ENCODE measurements at places on chromosomes 3 and 15. TPM values are rescaled to one million over a fixed set of nuclear protein-coding genes. Genes with fewer than 3 reads are reported as not detected.

- no peaks in the 10 kb centered on the region for H3K27me3 ChIP-seq
- no peaks in the 10 kb centered on the region for H3K36me3 ChIP-seq
- peak overlapping the region; percentile 97 for H3K27ac ChIP-seq
- peaks cover 27% of the 10 kb centered on the region for H3K4me1 ChIP-seq
- no peak for DNase-seq
Observed at GRCh38 chr3:44339181-44340057, 853 bp downstream of the TCAIM start.

- no peak overlapping the region for H3K4me3 ChIP-seq
- no peaks in the 10 kb centered on the region for H3K27me3 ChIP-seq
- H3K4me1 ChIP-seq, result no peaks in the 10 kb centered on the region
- no peak overlapping the region for H3K27ac ChIP-seq
Observed at GRCh38 chr3:79041621-79042020, 726.2 kb downstream of the ROBO1 start.

- H3K4me1 ChIP-seq, result no peaks in the 10 kb centered on the region
- H3K4me3 ChIP-seq, result no peak overlapping the region
- no peak overlapping the region for H3K27ac ChIP-seq
- no peak for DNase-seq
- H3K36me3 ChIP-seq, result no peaks in the 10 kb centered on the region
- no peaks in the 10 kb centered on the region for H3K27me3 ChIP-seq
Observed at GRCh38 chr3:119229190-119229589, 11.5 kb downstream of the B4GALT4 start.

GRCh38 chr3:123664753-123665152 lies 79.9 kb upstream of the HACD2 start:
- DNase-seq, result no peak
- H3K4me3 ChIP-seq, result no peak overlapping the region
- H3K4me1 ChIP-seq, result no peaks in the 10 kb centered on the region
- peaks cover 43% of the 10 kb centered on the region for H3K36me3 ChIP-seq

GRCh38 chr3:150411546-150411945 lies 3.4 kb downstream of the TSC22D2 start:
- H3K27ac ChIP-seq, result peak overlapping the region; percentile 17
- H3K36me3 ChIP-seq, result no peaks in the 10 kb centered on the region
- peak overlapping the region; percentile 89 for H3K4me3 ChIP-seq
- no peaks in the 10 kb centered on the region for H3K27me3 ChIP-seq

The KLHL40 gene
- not detected for polyA plus RNA-seq

The NEDD4 gene
- polyA plus RNA-seq, result 3.2 TPM

The CELSR3 gene
- 2.5 TPM for polyA plus RNA-seq
